Bronchial epithelial cell (primary cell): ENCODE measurements at places on chromosomes 2 and 18. TPM values are rescaled to one million over a fixed set of nuclear protein-coding genes. Genes with fewer than 3 reads are reported as not detected.

WNT6 gene
- total RNA-seq: not detected in 2 replicates

C2orf15 gene
- total RNA-seq: 0.90 and 1.1 TPM in 2 replicates

ANKAR gene
- total RNA-seq: 2.1 and 3.7 TPM in 2 replicates

TEKT4 gene
- not detected in 2 replicates for total RNA-seq

IAH1 gene
- total RNA-seq: 66.3 and 68.7 TPM in 2 replicates

SPRED2 gene
- total RNA-seq: 2.4 and 3.4 TPM in 2 replicates

NDUFB3 gene
- 38.7 and 72.1 TPM in 2 replicates for total RNA-seq

SLC5A7 gene
- total RNA-seq: not detected in 2 replicates

FSHR gene
- total RNA-seq: not detected in 2 replicates

GRCh38 chr2:67514515-67514914 lies 117.4 kb downstream of the ETAA1 start:
- peak; percentile 69 for DNase-seq

DNA sequence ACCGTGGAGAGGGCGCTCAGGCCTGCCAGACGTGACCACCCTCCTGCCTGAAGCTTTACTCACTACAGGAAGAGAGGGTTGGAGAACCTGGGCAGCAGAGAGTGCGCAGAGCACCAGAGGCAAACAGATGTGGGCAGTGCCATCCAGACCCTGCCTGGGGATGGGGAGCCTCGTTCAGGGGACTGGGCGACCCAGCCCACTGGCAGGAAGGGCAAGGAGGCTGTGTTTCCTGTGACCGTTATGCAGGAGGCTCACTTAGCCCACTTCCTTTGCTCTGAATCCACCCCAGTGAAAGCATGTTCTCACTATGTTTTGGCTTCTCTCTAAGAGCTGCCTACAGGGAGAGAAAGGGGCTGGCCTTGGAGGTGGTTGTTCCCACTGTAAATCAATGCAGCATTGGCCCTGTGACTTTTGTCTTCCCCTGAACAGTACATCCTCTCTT lies 23.0 kb upstream of the ACKR3 start:
- DNase-seq: no peak

DNA sequence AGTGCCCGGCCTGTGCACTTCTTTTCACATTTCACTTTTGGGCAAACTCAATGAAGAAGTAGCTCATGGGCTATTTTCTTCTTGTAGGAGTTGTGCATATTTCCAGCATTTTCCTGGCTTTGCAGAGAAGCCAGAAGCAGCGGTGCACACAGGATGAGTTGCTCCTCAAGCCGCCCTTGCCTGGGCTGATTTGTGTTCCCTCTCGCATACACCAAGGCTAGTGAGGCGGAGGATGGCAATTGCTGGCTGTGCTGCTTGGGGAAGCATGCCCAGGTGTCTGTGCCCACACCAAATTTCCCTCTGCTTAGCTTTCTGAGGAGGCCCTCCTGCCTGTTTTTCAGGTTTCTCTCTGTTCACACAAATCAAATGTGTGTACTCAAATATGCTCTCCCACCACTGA lies 85.4 kb upstream of the TMEM200C start:
- DNase-seq: no peak

DNA sequence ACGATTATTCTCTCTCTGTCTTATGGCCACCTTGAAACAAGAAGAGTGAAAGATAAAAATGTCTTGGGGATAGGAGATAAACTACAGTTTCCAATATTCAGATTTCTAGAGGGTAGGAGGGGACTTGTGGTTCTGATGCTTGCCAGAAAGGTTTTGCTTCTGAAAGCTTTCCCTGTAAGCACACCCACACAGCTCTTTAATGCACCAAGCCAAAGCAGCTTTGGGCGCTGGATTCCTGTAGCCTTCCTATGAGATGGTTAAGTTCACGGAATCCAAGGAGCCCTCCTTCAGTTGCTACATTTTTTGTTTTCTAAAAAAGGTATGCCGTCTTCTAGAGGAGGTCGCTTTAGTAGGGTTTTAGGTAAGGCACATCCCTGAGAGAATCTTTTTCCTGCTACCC lies 4.9 kb downstream of the LRRTM1 start:
- DNase-seq: no peak

DNA sequence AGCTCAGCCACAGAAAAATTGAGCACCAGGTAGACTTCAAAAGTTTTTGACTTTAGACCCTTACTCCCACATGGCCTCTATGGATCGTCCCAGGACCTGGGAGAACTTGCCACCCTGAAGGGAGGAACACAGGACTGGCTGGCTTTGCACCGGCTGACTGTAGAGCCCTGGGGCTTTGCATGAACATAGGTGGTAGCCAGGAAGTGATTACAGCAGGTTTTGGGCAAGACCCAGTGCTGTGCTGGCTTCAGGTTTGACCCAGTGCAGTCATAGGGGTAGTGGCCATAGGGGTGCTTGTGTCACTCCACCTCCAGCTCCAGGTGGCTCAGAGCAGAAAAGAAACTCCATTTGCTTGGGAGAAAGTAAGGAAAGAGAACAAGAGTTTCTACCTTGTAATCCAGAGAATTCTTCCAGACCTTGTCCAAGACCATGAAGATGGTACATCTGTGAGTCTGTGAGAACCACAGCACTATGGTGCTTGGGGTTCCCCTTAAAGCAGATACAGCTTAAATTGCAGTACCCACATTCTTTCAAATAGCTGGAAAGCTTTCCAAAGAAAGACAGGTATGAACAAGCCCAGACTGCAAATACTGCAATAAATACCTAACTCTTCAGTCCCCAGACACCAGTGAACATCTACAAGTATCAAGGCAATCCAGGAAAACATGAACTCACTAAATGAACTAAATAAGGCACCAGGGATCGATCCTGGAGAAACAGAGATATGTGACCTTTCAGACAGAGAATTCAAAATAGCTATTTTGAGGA lies 13.0 kb upstream of the SESTD1 start:
- DNase-seq: peak; percentile 69

GRCh38 chr18:32326450-32327308 lies 136.8 kb downstream of the MEP1B start:
- DNase-seq: no peak

GRCh38 chr2:33839791-33840190 lies 240.7 kb upstream of the FAM98A start:
- DNase-seq: no peak

DNA sequence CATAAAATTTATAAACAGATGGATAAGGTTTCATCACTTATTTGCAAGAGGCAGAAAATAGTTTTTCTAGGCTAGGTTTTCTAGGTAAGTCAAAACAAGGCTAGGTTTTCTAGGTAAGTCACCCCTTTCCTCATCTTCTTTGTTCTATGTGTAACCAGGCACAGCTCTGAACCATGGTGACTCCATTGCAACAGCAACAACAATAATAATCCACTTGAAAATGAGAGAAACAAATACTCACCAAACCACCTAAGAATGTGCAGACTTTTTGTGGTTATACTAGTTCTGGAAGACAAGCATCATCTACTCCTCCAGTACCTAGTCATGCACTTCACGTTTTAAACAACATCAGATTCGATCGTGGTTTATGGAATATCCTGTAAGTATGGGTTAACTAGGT lies 237.4 kb upstream of the ACVR2A start:
- DNase-seq: no peak

- DNase-seq: no peak
Observed at GRCh38 chr18:10441472-10441871, 13.0 kb upstream of the APCDD1 start.

- no peak for DNase-seq
Observed at GRCh38 chr2:173647681-173648311, 293.1 kb downstream of the CDCA7 start.

DNA sequence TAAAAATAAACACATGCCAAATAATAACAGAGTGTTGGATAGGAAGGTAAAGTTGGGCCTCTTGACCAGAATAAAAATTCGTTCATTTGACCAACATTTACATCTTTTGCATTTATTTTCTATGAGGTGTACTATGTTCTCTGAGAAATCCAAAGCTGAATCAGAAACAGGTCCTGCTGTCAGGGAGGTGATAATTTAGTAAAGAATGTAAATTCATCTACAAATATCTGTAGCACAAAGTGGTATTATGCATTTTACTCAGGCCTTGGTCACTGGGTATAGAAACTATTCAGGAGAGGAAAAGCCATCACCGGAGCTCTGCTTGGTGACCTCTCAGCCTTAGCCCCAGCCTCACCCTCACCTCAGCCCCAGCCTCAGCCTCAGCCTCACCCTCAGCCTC lies 208.9 kb downstream of the SPP2 start:
- no peak for DNase-seq

- no peak for DNase-seq
Observed at GRCh38 chr2:39516347-39517101, 79.4 kb upstream of the MAP4K3 start.

- DNase-seq: no peak
Observed at GRCh38 chr18:76428396-76429261, 66.4 kb downstream of the ZNF516 start.

- DNase-seq: no peak
Observed at GRCh38 chr2:204260901-204261300, 284.4 kb upstream of the PARD3B start.

- DNase-seq: no peak
Observed at GRCh38 chr18:42563995-42564394, 551.5 kb downstream of the RIT2 start.

DNA sequence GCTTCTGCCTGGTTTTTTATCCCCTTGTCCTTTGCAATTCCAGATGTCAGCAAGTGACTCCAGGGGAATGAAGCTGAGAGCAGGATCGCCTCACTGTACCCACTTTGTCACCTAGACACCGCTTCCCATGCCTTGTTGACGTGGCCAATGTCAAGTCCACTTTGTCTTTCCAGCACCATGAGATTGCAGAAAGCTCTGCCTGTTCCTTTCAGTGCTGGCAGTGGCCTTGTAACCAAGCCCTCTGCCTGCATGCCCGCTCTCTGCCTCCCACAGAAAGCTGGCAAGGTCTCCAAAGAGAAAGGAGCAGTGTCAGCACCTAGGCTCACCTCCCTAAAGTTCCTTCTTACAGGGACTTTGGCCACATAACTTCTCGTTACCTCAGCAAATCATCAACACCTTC lies 282.2 kb upstream of the ST6GAL2 start:
- no peak for DNase-seq

GRCh38 chr18:13003466-13003896 lies 12.3 kb downstream of the CEP192 start:
- peak; percentile 78 for DNase-seq

GRCh38 chr2:113965644-113966043 lies 75.8 kb downstream of the ACTR3 start:
- peak; percentile 62 for DNase-seq

- DNase-seq: no peak
Observed at GRCh38 chr2:188805219-188805618, 169.0 kb upstream of the COL3A1 start.

DNA sequence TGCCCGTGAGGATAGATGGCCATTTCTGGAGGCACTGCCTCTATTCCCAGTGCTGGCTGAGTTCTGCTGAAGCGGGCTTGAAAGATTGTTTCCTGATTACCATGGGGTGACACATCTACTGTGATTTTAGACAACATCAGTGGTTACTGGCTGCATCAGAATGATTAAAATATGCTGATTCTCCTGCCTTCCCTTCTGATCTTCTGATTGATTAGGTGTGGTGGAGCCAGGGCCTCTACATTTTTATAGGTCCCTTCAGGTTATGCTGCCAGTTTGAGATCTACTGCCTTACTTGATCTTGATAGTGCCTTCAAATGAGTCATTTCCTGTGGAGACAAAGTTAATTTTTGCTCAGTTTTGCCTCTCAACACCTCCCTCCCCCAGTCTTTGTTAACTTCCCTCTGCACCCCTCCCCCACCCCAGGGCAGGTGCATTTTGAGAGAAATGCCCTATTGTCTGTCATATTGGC lies 31.6 kb upstream of the SNORC start:
- DNase-seq: peak; percentile 48

GRCh38 chr18:61957801-61958516 lies 65.2 kb upstream of the RNF152 start:
- no peak for DNase-seq

DNA sequence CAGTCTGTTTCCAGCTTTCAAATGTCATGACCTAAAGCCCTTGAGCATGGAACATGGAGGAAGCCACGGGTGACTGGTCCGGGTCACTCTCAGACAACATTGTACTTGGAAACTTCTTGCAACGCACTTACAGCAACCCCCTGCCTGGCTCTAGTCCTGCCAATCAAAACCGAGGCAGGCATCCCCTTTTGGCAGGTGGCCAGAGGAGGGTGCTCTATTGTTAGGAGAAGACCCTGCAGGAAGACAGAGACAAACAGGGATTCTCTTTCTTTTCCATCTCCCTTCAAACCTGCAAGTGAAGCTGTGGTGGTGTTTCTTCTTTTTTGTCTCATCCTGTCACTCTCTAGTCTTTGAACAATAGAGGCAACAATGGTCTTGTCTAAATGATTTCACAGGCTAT lies 667.2 kb downstream of the ZEB2 start:
- no peak for DNase-seq

GRCh38 chr2:182422864-182423263 lies 4.0 kb downstream of the PDE1A start:
- DNase-seq: no peak
